CD4-positive, alpha-beta T cell treated with Interleukin-15 for 4 hours (primary cell): ENCODE measurements at places on chromosomes 6 and 20.

DNA sequence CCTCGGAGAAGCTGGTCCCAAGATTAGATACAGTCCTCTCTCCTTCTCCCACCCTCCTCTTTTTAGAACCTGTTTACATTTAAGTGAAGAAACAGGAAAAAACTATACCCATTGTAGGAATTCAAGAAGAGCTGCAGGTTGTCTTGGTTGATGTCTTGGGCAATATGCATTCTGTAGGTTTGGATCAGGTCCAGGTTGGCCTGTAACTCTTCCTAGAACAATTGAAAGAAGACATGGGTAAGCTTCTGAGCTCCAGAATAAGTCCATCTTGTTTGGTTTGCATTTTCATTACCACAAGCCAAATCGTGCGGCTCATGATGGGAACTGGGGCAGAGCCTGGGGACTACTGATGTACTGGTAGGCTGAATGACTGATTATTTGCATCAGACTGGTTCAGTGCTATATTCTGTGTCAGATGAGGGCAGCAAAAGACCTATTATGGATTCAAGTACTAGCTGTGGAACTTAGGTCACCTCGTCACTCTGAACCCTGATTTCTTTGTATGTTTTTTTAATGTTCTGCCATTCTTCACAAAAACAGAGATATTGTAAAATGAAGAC, 20.3 kb upstream of the SLA2 start:
- DNase-seq: no peak

DNA sequence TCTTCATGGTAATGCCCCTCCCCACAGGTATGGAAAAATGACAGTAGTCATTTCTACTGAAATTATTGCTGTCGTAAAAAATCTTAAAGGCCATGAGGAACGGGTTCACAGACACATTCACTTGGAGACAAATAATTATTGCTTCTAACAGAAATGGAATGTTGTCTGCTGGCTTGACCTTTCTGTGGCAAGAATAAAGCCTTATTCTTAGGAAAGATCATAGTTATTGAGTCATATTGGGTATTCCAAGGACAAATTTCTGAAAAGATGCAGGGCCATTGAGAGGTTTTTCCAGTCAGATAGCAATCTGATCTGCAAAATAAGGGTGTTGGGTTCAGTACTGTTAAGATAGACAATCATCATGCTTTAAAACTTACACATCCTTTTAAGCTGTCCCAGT, 29.2 kb downstream of the AKAP7 start:
- DNase-seq: no peak

- DNase-seq: no peak
These were observed 9.4 kb upstream of the SLC4A11 start for GRCh38 chr20:3248167-3248992.

DNA sequence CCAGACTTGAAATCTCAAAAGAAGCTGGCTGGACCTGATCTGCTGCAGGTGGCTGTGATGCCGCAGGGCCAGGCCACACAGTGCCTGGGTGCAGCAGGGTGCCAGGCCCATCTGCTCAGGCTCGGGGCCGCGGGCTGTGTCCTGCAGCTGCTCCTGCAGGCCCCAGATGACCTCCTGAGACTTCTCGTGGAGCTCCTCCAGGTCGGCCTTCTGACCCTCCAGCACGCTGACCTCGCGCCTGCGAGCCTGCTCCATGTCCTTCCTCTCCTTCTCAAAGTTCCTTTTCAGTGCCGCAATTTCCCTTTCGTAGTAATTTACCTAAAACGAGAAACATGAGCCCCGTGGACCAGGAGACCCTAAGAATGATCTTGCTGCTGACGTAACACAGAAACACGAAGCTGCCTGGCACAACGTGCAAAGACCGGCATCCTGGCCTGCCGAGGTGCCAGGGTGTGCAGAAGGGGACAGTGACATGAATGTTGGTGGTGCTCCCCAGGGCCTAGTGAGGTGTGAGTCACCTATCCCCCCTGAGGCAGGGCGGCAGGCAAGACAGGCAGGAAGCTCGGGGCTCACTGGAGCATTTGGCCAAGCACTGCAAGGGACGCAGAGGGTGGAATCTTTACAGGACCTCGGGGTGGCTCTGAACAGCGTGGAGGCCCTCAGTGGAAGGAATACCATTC, 71.6 kb downstream of the GINS1 start:
- DNase-seq: no peak

DNA sequence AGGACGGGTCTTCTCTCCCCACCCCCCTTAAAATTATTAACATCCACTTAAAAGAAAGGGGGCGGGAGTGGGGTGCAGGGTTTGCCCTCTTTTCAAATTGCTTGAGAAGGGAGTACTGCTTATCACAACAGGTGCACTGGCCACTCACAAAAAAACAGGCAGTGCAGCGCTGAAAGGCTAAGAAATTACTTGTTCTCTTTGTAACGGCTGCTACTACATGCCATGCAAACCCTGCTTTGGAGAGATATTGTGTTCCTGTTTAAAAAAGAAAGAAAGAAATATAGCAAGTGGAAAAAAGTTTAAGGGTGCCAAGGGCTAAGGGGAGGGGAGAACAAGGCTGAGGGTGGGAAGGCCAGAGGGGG, 312.7 kb upstream of the JARID2 start:
- DNase-seq: no peak

DNA sequence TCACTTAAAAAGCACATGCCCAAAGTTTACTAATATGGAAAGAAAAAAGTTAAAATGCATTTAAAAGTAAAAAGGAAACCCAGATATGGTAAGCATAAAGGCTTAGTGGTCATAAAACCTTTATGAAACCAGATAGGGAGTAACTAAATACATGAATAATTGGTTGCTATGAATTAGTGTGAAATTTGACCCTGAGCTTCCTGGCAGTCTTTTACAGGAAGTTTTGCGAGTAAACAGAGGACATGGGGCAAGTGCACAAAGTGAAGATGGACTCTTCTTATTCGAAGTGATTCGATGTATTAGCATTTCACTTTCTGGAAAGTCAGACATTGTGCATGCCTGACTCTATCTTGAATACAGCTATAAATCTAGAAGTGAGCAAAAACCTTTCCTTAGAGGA, 90.9 kb upstream of the MLIP start:
- no peak for DNase-seq

GRCh38 chr6:133889557-133890403, 867 bp downstream of the TCF21 start:
- no peak for DNase-seq

GRCh38 chr20:46777331-46777730, 67.9 kb downstream of the SLC2A10 start:
- DNase-seq: no peak

- no peak for DNase-seq
These were observed 23.8 kb downstream of the ADGRF4 start for GRCh38 chr6:47722194-47722593.

GRCh38 chr6:14787250-14787649, 458.6 kb upstream of the JARID2 start:
- DNase-seq: no peak

- no peak for DNase-seq
These were observed 195.2 kb upstream of the PROKR2 start for GRCh38 chr20:5511930-5512329.

DNA sequence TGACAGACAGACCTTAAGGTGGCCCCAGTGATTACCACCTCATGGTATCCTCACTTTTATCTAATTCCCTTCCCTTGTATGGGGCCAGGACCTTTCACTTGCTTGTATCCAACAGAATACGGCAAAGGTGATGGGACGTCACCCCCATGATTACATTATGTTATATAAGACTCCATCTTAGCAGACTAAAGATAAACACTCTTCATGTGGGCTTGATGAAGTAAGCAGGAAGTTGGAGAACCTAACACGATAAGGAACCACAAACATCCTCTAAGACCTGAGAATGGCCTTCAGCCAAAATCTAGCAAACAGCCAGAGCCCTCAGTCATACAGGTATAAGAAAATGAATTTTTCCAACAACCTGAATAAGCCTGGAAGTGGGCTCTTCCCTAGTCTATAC, 8.0 kb downstream of the SLC17A3 start:
- DNase-seq: peak; percentile 37

- no peak for DNase-seq
These were observed 88.3 kb downstream of the ATG5 start for GRCh38 chr6:106237286-106237685.

DNA sequence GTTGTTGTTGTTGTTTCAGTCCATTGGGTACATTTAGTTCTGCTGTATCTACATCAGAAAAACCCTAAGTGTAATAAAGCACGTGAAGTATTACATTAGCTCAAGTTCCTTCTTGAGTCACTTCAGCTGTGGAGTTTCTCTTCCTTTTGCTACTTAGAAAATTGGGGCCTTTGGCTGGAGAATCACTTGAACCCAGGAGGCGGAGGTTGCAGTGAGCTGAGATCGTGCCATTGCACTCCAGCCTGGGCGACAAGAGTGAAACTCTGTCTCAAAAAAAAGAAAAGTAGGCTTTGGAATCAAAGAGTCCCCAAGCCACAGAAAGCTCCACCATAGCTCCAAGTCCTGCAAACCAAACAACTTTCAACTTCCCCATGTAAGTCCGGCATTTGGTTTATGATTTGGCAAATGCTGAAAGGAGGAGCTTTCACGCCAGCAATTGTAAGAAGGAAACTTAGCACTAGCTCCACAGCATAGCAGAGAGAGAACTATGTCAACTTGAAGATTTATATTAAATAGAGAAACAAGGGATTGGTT, 56.5 kb upstream of the RNF144B start:
- DNase-seq: no peak

GRCh38 chr20:1163105-1163504, 21.7 kb downstream of the TMEM74B start:
- DNase-seq: no peak

DNA sequence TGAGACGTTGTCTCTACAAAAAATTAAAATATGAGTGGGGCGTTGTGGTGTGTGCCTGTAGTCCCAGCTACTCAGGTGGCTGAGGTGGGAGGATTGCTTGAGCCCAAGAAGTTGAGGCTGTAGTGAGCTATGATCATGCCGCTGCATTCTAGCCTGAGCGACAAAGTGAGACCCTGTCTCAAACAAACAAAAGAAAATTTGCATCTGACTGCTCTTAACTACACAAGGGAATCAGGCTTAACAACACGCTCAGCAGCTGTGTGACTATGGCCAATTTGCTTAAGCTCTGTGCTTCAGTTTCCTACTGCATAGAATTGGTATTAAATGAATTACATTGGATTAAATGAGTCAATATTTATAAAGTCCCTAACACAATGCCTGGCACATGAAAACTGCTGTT, 24.3 kb upstream of the MRPS10 start:
- no peak for DNase-seq

GRCh38 chr6:30007132-30007764, 53.8 kb upstream of the POLR1H start:
- no peak for DNase-seq

- no peak for DNase-seq
These were observed 511.1 kb downstream of the TENT5A start for GRCh38 chr6:81241126-81242041.

DNA sequence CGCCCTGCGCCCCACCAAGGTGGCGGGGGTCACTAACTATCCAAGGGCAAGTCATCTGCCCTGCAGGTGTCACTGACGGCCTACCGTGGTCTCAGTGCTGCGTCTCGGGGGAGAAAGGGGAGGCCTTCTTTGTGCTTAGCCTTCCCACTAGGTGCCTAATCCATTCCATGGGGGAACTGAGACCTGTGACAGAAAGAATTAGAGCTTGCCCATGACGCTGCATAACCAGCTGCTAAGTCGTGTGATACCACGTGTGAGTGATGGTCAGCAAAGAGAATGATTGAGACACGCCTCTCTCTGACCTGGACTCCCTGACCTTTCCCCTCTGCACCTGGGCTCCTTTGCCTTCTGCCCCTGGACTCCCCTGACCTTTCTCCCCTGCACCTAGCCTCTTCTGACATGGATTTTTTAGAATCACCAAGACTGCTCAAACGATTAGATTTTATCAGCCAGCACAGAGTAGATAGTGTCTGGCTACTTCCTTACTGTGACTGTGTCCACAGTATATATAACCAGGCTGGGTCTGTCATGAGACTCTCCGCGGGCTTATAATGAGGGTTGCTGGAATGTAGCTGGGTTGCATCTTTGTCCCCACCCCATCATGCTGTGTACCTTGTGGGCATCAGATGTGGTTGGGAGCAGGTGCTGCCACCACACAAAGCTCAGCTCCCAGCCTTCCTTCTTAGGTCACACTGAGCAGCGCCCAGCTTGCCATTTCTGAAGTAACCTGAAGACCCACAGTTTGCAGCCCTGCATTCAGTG, 140.6 kb downstream of the TMEM242 start:
- DNase-seq: no peak

DNA sequence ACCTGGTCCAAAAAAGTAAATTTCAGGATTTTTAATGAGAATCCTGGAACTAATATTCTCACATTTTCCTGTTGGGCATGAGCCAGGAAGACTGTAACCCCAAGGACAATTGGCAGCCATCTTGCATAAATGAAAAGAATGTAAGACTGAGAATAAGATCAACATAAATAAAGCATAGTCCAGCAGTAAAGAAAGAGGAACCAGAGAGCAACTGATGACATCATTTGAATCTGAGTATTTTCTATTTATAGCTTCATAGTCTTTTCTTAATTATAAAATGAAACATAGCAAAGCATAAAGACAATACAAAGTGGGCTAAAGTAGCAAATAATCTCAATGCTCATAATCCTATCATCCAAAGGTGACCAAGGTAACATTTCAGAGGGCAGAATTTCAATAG, 26.6 kb upstream of the FBXL4 start:
- no peak for DNase-seq

DNA sequence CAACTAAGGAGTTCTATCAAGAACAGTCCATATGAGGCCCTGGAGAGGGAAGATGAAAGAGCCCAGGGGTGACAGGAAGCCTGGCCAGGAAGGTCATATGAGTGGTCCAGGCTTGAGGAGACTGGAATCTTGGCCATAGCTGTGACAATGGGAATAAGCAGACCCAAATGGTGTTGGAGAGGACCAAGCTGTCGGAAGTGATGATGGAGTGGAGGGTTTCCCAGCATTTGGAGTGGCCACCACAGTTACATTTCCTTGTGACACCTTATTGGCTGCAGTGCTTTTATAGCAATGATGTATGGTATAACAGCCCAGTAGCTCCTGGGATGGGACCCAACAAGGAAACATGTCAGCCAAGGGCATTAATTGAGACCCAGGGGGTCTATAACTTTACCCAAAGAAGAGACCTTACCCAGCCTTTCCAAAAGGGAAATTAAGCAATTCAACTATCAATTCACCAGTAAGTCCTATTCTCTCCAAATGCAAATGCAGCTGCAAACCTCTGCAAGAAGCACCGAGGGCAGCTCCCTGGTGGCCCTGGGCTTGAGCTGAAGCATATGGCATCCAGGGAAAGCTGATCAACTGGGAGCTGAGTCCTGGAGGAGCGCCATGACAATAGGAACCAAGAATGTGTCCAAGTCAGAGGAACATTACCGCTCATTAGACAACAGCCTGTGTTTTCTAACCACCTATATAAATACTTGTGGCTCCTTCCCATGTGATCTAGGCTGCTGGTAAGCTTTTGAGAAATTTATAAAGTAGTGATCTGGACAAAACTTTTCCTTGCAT, 219.4 kb downstream of the SOD2 start:
- no peak for DNase-seq
